ENCODE measurements at places on chromosomes 7 and 10. TPM values are rescaled to one million over a fixed set of nuclear protein-coding genes. Genes with fewer than 3 reads are reported as not detected.

DNA sequence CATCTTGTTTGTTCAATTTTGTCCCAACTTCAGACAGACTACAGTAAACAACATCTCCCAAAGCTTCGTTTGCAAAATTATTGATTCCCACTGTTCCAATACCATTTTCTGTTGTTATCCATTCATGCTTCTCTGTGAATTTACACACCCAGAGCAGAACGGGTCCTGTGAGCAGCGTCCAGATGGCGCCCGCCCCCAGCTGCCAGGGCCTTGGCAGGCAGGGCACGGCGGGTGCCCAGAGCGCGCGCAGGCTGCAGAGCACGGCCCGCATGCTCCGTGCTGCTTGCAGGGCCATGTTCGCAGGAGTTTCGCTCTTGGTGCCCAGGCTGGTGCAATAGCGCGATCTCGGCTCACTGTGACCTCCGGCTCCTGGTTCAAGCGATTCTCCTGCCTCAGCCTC lies 32.5 kb upstream of the SEPTIN7 start:
- DNase-seq, result no peak

SPDYE2 gene
- total RNA-seq, result 0.58 TPM

DNA sequence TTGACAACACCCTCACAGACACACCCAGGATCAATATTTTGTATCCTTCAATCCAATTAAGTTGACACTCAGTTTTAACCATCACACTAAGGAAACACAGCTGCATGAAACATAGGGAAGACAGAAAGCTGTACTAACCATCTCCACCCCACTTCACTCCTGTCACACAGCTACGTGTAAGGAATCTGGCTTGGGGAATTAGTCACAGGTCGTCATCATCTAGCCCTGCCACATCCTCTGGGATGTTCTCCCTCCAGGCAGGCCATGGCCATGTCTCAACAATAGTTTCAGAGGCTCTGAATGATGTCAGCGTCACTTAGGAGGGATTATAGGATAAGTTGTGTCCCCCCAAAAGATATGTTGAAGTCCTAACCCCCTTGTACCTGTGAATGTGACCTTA lies 10.8 kb upstream of the SEMA3C start:
- no peak for DNase-seq

DNA sequence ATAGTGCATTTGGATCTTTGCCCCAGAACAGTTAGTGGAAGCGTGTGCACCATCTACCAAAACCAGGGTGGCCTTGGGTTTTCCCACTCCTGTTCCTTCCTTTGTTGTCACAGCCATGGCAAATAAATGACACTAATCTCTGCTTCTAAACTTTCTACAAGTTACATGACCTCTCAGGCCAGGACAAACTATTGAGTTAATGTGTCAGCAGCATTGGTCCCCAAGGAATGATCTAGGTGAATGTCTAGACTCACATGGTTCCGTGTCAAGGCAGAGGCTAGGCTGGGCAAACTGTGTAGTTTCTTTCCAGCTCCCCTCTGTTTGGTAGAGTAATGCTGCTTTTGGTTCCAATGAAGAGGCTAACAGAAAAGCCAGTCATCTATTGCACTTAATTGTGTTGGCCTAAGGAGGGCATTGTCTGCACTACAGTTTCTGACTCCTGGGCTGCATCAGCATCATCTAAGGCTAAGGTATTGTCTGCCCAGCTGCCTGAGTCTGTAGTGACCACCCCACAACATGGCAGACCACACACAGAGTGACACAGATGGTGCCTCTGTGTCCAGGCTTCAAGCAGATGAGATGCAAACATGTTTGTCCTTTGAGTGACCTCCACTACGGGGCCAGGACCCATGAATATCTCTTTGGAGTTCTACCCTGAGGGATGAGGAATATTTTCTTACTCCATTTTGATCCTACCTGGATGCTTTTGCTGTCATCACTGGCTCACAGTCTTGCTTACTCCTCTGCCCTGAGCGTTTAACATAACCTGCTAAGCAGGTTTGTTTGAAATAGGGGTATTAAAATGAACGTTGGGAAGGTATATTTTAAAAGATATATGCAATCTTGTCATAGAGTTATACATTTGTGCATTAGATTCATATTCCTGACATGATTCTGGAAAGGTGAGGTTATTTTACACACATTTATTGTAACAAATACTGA lies 1.7 kb downstream of the CYP3A4 start:
- no peak for DNase-seq

- DNase-seq, result no peak
Observed at GRCh38 chr7:7265081-7266075, 83.0 kb downstream of the C1GALT1 start.

DNA sequence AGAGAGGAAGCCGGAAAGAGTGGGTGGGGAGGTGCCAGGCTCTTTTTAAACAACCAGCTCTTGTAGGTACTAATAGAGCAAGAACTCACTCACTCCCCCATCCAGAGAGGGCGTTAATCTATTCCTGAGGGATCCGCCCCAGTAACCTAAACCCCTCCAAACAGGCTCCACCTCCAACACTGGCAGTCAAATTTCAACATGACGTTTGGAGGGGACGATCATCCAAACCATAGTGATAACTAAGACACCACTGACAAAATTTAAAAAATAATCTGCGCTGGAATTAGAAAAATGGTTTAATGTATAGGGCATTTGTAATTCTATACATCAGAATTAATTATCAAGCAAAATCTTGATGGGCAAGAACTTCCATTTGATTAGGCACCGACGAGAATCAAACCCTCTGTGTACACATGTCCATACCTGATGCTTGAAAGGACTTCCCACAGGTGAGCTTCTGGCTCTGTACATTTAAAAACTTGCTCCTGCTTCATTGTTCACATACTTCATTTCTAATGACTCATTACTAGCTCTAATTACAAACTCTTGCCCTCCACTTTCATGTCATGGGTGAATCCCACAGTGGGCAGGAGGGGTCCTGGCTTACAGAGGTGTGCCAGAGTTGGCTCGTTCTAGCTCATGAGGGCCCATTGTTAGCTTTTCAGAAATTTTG lies 20.6 kb upstream of the KDM7A start:
- DNase-seq, result no peak

- DNase-seq, result no peak
Observed at GRCh38 chr7:28195910-28196620, 15.5 kb upstream of the JAZF1 start.

DNA sequence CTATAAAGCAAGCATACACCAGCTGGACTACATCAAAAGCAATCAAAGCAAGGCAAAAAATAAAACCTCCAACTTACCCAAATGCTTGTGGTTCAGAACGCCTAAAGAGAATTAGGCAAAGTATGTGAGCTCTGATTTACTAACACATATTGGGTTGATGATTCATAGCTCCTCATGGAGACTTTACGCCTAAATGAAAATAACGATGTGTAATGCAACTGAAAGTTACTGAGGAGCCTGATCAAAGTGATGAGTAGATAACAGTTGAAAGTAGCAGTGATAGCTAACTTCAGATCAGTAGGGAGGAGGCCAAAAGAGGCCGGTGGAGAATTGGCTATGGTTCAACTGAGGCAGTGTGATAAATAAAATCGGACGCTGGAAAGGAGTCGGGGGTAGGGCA lies 85.0 kb downstream of the MPP7 start:
- no peak for DNase-seq

ACTL6B gene
- not detected for total RNA-seq

DNA sequence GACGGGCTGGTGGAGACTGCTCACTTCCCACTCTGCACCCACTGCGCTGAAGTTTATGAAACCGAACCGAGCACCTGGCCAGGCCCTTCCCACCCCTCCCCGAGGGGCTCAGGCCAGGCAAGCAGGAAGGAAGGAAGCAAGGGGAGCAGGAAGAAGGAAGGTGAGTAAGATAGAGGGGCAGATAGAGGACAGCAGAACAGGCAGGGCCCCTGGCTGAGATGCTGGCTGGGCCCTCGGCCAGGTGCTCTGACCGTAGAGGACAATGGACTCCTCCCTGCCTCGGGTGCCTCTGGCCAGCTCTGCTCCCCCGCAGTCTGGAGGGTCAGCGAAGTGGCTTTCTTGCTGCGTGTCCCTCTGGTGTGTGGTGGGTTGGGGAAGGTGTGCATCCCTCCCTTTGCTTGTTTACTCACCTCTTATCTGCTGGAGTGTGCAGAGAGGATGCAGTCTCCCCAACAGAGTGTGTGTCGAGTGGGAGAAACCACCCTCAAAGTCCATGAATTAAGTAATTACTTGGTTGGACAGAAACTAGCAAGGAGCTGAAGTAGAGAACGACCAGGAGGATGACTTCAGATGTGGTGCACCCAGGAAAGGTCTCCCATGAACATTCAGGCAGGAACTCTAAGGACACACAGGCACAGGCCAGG lies 82.8 kb upstream of the PPP2R2D start:
- DNase-seq, result no peak

GRCh38 chr10:124058346-124059003 lies 34.9 kb downstream of the CHST15 start:
- no peak for DNase-seq

GRCh38 chr7:86574006-86574405 lies 69.7 kb upstream of the GRM3 start:
- no peak for DNase-seq

INMT gene
- total RNA-seq, result 0.79 TPM

- no peak for DNase-seq
Observed at GRCh38 chr7:55274156-55274555, 91.0 kb upstream of the LANCL2 start.

DNA sequence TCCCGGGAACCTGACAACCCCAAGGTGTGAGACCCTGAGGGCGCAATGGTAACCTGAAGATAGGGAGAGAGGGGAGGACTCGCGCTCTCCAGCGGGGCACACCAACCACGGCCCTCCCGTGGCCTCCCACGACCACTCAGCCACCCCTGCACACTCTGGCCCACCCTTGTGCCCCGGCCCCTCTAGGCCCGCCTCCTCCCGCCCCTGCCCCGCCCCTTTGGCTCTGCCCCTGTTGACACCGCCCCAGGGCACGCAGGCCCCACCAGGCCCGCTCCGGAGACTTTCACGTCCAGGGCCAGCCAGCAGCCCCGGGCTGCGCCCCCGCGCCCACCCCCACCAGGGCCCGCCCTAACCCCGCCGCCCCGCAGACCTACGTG lies 10.9 kb downstream of the ATG9B start:
- DNase-seq, result no peak

GRCh38 chr7:88665892-88666514 lies 93.5 kb upstream of the ZNF804B start:
- DNase-seq, result no peak

DNA sequence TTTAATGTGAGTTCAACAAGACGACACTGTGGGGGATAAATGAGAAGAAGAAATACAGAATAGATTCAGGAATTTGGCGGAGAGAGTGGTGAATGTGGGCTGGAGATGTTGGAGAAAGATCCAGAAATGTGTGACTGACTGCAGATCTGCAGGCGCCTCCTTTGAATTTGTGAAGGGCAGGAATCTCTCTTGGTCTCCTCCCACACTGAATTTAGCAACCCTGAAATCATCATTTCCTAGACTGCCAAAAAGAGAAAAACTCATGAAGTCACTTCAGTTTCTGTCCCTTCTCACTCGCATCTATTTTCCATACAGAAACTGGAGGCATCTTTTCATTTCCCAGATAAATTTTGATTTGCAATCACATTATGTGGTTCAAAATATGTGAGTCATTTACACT lies 128.7 kb downstream of the GNAI1 start:
- no peak for DNase-seq

LRRC17 gene
- total RNA-seq, result 0.23 TPM

DNA sequence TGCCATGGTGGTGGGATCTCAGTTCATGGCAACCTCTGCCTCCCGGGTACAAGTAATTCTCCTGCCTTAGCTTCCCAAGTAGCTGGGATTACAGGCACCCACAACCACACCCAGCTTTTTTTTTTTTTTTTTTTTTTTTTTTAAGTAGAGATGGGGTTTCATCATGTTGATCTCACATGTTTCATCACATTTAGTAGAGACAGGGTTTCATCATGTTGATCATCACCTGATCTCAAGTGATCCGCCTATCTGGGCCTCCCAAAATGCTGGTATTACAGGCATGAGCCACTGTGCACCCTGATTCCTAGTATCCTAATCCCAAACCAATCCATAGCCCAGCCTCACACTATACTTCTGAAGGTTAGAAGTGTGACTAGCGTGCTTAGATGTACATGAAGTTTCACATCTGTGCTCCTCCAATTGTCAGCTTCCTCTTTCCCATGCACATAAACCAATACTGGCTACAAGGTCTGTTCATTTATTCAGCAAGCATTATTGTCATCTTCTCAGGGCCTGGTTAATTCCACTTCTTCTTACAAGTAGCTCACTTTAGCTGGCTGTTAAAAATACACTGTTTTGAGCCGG lies 6.8 kb upstream of the NAT16 start:
- DNase-seq, result no peak

DNA sequence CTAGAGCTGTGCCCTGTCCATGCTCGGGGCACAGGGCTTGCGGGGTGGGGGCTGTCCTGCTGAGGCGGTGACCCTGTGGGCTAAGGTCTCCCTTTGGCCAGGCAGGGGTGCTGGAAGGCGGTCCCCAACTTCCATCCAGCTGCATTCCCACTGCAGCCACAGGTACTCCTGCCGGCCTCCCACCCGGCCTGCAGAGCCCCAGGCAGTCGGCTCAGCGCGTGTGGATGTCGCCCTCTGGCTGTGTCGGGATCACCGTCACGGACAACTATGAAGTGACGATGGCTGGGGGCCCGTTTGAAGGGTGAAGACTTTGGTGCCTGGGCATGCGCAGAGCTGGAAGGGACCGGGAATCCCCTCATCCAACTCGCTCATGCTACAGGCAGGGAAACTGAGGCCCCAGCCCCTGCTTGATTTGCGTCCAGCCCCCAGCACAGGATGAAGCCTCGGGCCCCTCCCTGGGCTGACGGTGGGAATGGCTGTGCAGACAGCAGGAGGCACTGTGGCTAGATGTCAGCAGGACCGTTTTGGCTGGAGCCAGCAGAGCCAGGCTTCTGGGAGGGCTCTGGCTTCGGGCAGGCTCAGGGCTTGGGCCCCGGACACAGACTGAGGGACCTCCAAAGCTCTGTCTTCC lies 2.3 kb upstream of the TMEM184A start:
- DNase-seq, result no peak

DNA sequence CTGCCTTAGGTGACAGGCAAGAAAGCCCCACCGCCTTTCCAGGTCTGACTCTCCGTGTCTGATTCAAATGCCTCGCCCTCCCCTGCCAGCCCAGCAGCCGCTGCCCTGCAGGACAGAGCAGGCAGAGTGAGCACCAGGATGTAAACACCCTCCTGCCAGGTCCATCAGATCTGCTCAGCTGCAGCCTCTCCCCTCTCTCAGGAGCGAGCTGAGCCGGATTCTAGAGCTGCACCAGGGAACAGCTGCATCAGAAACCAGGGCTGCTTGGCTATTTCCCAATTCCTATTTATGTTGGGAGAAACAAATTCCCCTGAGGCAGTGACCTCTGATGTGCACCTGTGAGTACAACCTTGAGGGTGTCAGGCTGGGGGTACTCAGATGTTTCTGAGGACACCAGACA lies 121.5 kb upstream of the ZMIZ1 start:
- DNase-seq, result no peak

GRCh38 chr10:120181154-120181553 lies 275.9 kb upstream of the PLPP4 start:
- no peak for DNase-seq

SEM1 gene
- 32.0 TPM for total RNA-seq

DNA sequence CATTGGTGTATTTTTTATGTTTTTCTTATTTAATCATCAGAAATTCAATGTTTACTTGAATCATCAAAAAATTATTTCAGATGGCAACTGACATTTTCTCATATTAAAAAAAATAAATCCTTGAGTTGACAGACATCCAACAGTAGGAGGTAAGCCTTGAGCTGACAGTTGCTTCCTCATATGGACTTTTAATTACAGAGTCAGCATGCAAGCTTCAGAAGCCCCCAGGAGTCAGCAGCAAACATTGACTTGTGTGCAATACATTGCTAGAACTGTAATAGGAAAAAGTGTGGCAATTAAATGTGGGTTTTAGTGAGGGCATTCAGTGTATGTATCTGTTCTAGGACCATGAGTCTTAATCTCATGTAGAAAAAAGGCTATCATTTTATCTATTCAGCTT lies 62.4 kb upstream of the TAS2R16 start:
- DNase-seq, result no peak

CFAP43 gene
- total RNA-seq, result not detected

Data from T-cell (primary cell).